Endothelial cell (in vitro differentiated cells): ENCODE measurements at places on chromosomes 4 and X. TPM values are rescaled to one million over a fixed set of nuclear protein-coding genes. Genes with fewer than 3 reads are reported as not detected.

DNA sequence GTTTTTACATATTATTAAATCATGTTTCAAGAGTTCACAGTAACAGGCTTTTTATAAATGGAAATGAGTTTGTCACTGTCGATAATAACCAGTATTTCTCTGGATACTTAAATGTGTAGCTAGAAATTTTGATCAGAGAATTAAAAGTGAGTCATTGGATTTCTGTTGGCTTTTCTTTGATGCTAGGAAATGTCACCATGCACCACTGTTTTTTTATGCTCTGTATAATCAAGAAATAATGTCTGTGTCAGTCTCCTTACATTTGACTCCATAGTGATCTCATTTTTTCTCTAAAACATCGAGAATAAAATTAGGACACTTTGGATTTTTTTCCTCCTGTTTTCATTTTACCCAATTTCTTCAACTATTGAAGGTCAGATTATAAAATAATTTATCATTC is 234.2 kb downstream of the RAPGEF2 start:
- DNase-seq = no peak

GRCh38 chr4:59374416-59374815 is 1825.7 kb upstream of the ADGRL3 start:
- no peak for DNase-seq

The MRPL1 gene
- 28.2 TPM for total RNA-seq

The FHIP1A gene
- 2.4 TPM for total RNA-seq

GRCh38 chr4:124686279-124686678 is 26.3 kb downstream of the ANKRD50 start:
- DNase-seq = no peak

GRCh38 chrX:15206306-15206705 is 63.6 kb downstream of the ASB9 start:
- DNase-seq = no peak

The CABS1 gene
- not detected for total RNA-seq

DNA sequence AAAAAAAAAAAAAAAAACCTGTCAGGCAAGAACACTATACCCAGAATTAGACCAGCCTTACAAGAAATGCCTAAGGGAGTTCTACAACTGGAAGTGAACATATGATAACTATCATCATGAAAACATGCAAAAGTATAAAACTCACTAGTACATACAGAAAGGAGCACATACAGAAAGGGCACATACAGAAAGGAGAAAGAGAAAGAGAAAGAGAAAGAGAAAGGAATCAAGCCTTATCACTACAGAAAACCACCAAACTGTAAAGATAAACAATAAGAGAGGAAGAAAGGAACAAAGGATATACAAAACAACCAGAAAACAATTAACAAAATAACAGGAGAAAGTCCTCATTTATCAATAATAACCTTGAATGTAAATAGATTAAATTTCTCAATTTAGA is 50.4 kb downstream of the PHKA1 start:
- DNase-seq = no peak

DNA sequence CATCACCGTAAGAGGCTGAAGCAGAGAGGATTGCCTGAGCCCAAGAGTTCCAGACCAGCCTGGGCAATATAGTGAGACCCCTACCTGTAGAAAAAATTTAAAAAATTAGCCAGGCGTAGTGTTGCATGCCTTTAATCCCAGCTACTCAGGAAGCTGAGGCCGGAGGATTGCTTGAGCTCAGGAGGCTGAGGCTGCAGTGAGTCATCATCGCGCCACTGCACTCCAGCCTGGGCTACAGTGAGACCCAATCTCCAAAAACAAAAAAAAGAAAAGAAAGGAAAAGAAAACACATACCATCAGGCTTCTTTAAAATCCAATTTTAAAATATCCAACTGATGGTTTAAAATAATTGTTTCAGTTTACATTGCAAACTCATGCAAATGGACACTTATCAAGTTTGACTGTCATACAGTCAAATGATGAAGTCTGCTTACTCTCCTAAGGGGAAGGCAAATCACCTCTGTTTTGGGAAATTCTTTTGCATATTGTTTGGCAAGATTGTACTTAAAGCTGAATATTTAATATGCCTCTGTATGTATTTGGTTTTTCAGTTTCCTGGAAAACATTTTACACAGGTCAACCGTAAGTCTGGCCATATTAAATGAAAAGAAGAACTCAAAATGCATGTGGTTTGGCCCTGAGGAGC is 23.7 kb upstream of the TENM3 start:
- no peak for DNase-seq

The MAGEB10 gene
- not detected for total RNA-seq

DNA sequence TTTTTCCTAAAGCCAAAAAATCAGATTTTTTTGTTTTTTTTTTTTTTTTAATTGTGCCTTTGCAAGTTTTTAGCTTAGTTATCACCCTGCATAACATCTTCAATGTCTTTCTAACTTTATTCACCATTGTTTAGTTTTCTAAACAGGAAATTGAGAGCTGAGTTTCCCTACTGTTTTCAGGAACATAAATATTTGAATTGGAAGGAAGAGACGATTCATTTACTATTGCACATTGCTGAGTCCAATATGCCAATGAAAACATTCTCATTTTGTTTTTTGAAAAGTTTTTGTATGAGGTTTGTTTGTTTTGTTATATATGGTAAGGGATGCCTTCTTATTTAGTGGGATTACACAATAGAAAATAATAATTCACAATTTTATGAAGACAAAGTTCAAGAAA is 148.4 kb downstream of the ANKRD50 start:
- DNase-seq = no peak

GRCh38 chrX:74293343-74293946 is 10.5 kb upstream of the ZCCHC13 start:
- DNase-seq = peak; percentile 60

DNA sequence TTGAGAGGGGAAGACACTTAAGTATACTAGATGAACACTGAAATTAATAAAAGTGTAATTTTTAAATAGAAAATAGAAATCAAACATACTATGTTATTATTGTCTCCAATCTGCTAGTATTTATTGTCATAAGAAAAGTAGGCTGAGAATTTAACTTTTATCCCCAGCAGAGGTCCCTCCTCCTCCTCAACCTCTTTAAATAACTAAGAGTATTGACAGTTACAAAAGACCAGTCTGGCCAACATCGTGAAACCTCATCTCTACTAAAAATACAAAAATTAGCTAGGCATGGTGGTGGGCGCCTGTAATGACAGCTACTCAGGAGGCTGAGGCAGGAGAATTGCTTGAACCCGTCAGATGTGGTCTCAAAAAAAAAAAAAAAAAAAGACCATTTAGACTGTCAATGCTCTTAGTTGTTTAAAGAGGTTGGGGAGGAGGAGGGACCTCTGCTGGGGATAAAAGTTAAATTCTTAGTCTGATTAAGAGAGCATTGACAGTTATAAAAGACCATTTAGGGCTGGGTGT is 4.2 kb downstream of the SLC30A9 start:
- no peak for DNase-seq

DNA sequence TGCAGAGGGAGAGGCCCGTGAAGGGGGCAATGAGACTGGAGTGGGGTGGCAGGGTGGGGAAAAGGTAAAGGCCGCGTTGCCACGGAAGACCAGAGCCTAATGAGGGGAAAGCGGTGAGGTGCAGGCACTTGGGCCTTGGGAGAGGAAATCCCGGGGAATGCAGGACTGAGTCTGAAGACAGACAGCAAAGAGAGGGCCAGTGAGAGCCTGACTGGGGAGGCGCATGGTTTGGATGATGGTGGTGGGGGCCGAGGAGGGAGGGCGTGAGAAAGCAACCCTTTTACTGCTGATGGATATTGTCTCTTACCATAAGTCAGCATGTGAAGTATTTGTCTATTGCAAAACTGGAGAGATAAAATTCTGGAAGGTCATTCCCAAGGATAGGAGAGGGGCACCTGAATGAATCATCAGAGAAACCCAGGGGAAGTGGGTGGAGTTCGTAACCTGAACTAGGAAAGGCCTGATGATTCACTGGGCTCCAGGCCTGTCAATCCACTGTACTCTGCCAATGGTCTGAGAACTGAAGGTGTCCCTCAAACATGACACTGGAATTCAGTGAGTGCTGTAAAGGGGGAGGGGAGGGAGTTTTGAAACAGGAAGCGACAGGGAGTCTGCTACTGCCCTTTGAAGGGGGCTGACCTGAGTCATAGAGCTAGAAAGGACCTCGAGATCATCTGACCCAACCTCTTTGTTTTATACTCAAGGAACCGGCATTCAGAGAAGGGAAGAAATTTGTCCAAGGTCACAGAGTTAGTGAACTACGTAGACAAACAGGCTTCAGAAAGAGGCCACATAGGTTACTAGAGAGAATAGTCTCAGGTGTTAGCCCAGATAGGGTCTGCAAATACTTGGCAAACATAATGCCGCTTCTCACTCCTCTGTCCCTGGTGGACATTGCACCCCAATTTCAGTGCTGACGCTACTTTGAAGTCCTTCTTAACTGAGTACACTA is 52.2 kb downstream of the NALF2 start:
- no peak for DNase-seq

DNA sequence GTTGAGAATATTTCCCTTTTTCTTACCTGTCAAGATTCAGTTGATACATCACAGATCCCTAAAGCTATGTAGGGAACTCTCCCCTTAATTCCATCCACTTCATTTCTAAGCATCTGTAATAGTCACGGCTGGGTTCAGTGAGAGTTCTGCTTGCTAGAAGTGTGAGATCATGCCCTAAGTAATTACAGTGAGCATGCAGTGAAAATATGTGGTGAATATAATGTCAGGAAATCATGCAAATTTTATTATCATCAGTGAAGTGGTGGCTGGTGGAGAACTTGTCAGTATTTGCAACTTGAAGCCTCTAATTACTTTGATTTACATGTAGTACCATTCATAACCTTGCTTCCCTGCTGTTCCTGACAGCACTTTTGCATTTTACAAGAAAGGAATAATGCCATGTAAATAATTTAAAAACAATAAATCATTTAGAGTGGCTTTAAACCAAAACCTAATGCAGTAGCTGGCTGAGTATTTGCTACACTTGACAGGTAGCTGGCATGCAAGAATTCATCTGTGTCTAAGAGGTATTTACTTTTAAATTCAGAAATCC is 28.3 kb upstream of the CFAP299 start:
- DNase-seq = no peak

The ETDA gene
- total RNA-seq = not detected

DNA sequence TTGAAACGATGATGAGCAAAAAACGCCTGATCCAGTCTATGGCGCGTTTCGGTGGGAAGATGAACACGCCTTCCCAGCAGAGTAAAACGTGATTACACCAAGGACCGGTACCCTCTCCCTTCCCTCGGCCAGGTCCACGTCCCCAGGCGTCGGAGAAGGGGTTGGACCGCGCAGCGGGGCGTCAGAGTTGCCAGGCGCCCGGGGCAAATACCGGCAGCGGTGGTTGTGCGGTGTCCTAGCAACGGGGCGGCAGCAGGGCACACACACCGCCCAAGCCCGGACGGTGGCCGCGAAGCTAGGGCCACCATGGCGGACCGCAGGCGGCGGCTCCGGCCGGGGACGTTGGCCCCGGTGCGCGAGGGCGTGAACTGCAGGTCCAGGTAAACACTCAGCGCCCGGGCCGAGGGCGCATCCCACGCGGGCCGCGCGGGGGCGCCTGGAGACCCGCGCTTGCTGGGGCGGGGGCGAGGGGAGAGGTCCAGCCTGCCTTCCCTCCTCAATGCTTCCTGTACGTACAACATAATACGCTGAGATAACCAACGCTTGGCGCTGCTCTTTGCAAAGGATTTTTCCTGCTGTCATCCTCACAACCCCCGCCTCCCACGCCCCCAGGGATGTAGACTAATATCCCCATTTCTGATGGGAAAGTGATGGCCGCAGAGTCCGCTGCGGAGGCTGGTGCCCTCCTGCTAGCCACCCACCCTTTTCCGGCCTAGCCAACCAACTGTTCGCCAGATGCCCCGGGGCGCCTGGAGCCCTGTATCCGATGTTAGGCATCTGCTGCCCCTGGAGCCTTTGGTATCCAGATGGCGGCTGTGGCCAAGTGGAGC is at the start of gene FAM47E:
FAM47E (plus strand) TSS at position 281 of the 830 bp plus-strand sequence; CDS start at position 307, 26 bp downstream.
- peak; percentile 87 for DNase-seq

DNA sequence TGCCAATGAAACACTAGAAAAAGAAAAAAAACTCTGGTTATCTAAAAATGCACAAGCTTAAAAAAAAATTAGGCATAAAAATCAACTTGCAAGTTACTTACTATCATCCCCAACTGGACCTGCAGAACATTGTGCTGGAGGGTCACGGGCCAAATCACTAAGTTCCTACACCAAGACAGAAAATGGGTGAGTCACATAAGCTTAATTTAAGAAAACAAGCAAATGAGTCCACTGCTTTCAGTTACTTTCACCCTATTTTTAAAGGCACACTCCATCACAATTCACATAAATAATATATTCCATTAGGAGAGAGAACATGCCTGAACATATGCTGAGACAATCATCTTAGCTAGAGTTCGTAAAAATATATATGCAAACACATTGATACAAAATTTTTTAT is 17.7 kb downstream of the UBE2D3 start:
- DNase-seq = no peak

The PAGE2B gene
- not detected for total RNA-seq

GRCh38 chrX:40439625-40440532 is 140.9 kb upstream of the ATP6AP2 start:
- no peak for DNase-seq

The HSFX1 gene
- total RNA-seq = 5.5 TPM

GRCh38 chrX:107669885-107670628 is 41.7 kb downstream of the PRPS1 start:
- no peak for DNase-seq

The NALF2 gene
- total RNA-seq = 0.74 TPM

GRCh38 chr4:113801882-113802281 is 40.3 kb upstream of the CAMK2D start:
- DNase-seq = no peak

DNA sequence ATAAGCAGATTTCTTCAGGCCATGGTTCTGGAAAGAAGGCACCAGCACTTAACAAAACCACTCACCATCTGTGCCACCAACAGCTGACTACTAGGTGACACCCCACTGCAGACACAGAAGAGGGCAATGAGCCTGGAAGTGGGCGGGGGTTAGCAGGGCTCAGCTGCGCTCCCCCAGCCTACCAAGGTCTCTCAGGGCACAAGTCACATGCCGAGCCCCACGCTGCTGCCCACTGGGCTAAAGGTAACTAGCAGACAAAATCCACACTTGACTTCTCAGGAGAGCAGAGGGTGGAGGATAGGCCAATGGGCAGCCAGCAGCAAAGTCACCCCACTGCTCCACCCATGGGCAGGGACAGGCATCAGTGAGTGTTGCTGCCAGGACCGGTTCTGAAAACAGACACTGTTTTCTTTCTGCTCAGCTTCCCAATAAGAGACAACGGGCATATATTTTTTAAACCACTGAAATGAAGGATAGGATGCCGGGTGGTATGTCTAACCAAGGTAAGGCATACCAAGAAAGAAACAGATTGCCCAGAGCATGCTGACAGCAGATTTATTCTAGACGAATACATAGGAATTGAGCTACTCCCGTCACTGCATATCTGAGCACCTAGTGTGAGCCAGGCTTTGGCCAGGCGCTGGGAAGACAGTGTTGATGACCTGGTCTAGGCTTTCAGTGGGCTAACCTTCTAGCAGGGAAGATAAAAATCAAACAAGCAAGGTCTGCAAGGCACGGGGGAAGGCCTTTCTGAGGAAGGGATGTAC is 20.1 kb downstream of the ACSL1 start:
- DNase-seq = no peak

The RHOXF1 gene
- total RNA-seq = not detected
